ENCODE measurements at places on chromosomes 12 and 14. TPM values are rescaled to one million over a fixed set of nuclear protein-coding genes. Genes with fewer than 3 reads are reported as not detected.

- DNase-seq: no peak
These were observed 15.1 kb downstream of the TUNAR start for GRCh38 chr14:95891742-95892141.

GRCh38 chr12:108861878-108862587, 4.7 kb upstream of the SSH1 start:
- DNase-seq: no peak

Gene IRAK3
- 34.5 TPM for total RNA-seq

Gene LRP1-AS
- not detected for total RNA-seq

GRCh38 chr12:87303396-87304012, 725.7 kb downstream of the C12orf50 start:
- DNase-seq: no peak

Gene TMPRSS12
- total RNA-seq: not detected

GRCh38 chr14:50739186-50739585, 71.1 kb upstream of the SAV1 start:
- no peak for DNase-seq

Gene ASIC1
- 1.8 TPM for total RNA-seq

Gene HOXC12
- total RNA-seq: 0.22 TPM

- DNase-seq: no peak
These were observed 162.8 kb upstream of the LHX5 start for GRCh38 chr12:113634474-113634873.

DNA sequence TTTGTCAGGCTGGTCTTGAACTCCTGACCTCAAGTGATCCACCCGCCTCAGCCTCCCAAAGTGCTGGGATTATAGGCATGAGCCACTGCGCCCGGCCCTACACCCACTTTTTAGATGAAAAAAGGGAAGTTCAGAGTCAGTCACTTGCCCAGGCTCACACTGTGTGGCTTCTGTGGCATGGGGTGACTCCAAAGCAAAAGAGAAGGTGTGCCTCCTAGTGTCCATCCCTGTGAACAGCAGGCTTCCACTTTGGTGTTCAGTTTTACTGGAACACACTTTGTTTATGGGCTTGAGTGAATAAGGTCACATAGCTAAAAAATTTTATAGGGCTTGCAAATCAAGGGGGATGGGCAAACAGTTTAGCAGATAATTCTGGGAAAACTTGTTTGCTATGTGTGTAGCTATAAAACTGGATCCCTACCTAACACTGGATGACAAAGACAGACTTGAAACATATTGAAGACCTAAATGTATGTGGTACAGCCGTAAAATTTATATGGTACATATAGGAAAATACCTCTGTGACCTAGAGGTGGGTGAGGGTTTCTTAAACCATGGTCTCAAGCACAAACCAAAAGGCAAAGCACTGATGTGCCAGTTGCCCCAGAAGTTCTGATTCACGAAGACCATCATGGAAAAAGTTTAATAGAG, 54.9 kb downstream of the EID3 start:
- peak; percentile 36 for DNase-seq

Gene TAS2R13
- total RNA-seq: 1.9 TPM

DNA sequence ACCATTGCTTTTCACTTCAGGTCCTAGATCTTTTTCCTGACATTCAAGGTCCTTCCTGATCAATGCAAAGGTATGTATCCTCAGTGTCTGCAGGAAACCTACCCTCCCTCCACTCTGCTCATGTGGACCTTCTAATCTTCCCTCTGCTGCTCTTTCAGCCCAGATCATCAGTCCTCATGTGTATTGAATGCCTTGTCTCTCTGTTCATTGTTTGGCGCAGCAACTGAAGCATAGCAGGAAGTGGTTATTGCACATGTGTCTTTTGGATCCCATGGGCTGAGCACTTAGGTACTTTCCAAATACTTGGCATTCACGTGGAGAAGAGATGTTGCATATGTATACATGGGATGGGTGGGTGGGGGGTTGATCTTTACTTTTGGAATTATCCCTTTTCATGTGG, 4.3 kb upstream of the NIN start:
- no peak for DNase-seq

- DNase-seq: no peak
These were observed 1092.1 kb upstream of the TMEM132C start for GRCh38 chr12:127174881-127175280.

Gene GPR135
- 5.9 TPM for total RNA-seq

DNA sequence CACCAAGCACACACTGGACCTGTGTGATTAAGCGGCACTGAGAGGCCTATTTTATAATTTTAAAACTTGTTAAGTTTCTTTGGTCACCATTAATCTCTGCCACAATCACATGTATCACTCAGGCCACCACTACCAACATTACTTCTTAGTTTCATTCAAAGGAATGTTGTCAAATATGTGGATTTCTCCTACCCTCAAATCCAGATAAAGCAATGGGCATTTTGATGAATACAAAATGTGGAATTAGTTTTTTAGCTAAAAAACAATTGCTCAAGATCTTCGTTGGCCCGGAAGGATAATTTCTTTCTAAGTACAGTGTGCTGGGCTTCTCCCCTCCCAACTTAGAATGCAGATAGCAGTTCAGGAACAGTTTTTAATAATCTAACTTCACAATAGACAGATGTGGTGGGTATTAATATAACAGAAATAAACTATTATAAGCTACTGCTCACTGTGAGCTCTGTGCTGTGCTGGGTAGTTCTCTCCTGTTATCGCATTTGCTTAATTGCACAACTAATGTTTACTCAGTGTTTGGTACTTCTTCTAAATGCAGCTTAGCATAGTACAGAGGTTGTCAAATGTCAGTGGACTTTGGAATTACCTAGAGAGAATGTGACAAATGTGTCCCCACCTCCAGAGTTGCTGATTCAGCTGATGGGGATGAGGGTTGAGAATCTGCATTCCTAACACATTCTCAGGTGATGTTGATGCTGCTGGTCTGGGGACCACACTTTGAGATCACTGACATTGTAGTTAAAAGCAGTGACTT, 266.7 kb upstream of the AMIGO2 start:
- DNase-seq: no peak

GRCh38 chr14:68986926-68987652, 8.0 kb upstream of the ACTN1 start:
- no peak for DNase-seq

DNA sequence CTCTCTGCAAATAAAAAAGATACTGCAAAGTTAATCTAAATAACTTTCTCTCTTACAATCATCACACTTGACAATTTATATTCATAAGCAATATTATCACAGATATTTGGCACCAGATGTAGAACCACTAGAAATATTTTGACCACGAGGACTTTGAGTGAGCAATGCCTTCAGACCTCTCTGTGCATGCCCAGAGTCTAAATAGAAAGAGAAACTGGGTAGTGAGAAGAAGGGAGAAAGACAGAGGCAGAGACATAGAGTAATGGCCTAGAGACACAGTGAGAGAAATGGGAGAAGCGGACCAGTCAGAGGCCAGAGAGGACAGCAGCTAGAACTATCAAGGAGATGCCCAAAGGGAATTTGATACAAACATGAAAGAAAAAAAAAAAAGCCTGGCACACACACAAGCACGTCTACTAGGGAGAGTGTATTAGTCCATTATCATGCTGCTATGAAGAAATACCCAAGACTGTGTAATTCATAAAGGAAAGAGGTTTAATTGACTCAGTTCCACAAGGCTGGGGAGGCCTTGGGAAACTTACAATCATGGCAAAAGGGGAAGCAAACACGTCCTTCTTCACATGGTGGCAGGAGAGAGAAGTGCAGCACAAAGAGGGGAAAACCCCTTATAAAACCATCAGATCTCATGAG, 41.1 kb downstream of the BMP4 start:
- DNase-seq: no peak

DNA sequence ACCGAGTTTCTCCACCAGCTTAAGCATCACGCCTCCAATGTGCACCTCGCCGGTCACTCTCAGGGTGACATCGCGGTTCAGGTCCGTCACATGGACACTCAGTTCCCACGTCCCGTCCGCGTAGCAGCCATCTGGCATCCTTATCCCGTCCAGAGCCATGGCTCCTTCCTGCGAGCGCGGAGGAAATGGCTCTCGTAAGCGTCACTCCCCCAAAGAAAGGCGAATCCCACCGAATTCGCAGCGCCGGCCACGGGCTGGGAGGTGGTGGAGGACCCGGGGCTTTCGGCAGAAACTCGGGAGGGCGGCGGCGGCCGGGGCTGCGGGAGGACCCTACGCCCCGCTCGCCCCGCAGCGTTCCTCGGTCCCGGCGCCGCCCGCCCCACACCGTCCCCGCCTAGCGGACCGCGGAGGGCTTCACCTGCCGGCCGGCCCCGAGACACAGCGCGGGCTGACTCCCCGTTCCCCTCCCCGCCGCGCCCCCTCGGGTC, 396 bp downstream of the FERMT2 start:
- DNase-seq: no peak

DNA sequence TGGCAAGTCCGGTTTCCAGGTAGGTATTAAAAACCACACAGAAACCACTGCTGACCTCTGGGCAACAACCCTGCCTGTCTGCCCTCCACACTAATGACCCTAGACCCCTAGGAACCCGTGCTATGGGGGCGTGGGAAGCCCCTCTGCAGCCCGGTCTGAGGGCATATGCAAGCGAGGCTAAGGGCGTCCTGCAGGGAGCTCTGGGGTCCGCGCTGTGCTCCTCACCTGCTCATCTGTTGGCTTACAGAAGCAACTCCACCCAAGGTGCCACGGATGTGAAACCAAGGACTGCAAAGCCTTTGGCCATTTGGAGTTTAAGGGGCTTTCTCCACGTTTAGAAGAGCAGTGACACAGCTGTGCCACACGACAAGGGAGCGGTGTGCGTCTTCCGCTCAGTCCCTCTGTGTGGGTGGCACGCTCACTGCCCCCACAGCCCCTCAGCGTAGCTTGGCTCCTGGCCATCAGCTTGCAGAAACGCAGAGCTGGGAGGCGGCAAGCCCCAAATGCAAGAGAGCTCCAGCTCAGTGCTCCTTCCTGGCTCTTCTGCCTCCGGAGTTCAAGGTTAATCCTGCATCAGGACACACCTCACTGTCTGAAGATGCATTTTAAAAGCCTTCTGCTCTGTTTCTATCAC, 18.4 kb downstream of the AMN start:
- no peak for DNase-seq

GRCh38 chr12:115222220-115222619, 538.2 kb upstream of the TBX3 start:
- DNase-seq: no peak

Gene PAX9
- total RNA-seq: 4.3 TPM

GRCh38 chr12:132143336-132144071, 615 bp downstream of the DDX51 start:
- peak; percentile 9 for DNase-seq

DNA sequence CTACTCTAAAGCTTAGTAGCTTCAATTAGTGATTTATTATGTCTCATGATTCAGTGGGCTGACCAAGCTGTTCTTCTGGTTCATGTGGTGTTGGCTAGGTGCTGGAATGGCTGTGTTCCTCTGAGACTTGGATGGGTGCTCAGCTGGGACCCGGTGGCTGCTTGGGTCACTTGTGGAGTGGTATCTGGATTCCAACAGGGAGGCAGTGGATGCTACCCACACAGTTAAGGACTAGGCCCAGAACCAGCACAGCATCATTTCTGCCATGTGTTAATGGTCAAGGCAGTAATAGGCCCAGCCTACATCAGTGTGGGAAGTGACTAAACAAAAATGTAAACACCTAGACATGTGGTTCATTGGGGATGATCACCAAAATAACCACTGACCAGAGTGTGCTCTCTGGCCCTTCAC, 72.2 kb downstream of the FGD4 start:
- no peak for DNase-seq

GRCh38 chr12:29562110-29562804, 64.8 kb upstream of the OVCH1 start:
- no peak for DNase-seq

- no peak for DNase-seq
These were observed 447.3 kb downstream of the NELL2 start for GRCh38 chr12:44428825-44429224.

Gene CLEC2A
- not detected for total RNA-seq

DNA sequence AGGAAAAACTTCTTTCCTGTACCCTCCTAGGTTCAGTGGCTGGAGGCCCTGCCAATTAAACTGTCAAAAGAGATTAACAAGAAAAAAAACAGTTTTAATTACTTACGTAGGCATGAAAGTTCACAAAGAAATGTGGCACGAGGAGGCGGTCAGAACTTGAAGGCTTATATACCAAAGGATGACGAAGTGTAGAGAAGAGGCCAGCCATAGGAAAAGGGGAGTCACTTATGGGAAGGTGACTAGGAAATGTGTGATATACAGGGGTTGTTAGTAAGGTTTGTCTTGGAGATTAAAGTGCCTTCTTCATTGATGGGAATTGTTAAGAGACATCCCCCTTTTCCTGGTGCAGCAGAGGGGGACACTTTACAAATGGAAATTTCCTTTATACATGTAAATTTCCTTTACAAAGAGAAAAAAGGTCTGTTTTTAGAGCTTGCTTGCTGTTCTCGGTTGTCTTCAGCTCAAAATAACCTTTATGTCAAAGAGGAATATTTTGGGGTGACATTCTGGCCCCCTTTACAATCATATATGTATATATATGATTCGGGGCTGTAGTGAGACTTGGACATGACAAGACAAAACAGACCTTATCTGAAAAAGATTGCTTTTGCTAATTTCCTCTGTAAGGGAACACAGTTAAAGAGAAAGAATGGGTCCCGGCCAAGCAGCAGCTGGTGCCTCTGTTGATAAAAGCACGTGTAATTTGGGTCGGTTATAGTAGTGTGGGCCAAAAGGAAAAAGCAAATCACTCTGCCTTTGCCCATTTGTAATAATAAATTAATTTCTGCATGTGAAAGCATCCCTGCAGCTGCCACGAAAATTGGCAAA, 38.6 kb downstream of the SYNE2 start:
- DNase-seq: no peak

DNA sequence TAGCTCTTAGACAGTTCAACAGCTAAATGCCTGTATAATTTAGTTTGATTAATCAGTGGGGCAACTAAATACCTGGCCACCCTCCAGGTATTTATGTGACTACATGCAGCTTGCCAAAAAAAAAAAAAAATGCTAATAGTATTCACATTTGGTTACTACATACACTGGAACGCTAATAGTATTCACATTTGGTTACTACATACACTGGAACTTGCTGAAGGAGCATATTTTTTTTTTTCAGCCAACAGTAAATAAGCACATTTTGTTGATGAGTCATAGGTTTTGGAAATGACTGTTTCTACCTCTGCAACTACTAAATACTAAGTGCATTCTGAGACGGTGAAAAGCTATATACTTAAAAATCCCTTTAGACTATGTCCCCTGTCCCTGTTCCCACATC, 1172.3 kb downstream of the LRFN5 start:
- DNase-seq: no peak

DNA sequence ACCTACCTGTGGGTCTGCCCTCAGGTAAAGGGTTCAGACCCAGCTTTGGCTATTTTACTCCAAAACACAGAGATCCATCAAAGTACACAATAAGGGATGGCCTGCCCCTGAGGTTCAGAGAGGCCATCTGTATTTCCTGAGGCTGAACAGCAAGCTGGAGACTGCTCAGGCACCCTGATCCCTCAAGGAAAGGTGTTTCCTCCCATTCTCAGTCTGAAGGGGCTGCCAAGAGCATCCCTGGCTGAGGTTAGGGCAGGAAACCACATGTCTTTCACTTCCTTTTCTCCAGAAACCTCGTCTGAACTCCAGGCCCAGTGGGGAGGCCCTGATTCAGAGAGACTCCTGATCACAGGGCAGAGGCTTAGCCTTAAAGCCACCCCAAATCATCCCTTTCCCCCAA, 1.5 kb downstream of the RILPL1 start:
- DNase-seq: no peak
